COR-L47 (cell line): ENCODE measurements at places on chromosomes 3 and 15.

GRCh38 chr3:157447026-157447694, 10.5 kb downstream of the PTX3 start:
- no peak for DNase-seq

- peak; percentile 63 for DNase-seq
Observed at GRCh38 chr15:79431636-79432344, at the start of gene MINAR1. Gene MINAR1, plus strand, starts transcription at chr15:79432336. Its CDS starts 23,812 bp downstream, at chr15:79456148.

DNA sequence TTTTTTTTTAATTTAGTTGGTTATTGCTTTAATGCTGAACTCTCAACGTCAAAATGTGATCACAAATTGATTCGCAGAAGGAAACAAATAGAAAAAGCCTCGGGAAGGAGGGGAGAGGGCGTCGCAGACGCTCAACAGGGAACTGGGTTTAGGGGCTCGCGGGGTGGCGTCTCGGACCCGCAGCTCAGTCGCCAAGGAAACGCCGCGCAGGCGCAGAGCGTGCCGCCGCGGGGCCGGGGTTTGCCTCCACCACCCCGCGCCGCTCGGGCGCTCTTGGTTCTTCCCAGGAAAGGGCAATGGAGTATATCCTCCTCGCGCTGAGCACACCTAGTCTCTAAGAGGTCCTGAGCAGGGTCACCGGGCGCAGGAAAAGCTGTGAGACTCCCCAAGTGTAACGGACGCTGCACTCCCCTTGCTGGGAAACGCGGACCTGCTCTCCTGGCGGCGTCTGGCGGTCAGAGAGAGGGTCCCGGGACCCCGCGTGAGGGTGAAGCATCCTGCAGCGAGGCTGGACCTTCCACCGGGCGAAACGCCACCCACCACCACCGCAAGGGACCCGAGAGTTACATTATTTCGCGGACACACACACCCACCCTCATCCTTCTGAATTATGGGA, 753 bp downstream of the PLCH1 start:
- DNase-seq, result peak; percentile 76

GRCh38 chr15:41047474-41047873, 68.6 kb downstream of the INO80 start:
- DNase-seq, result no peak

DNA sequence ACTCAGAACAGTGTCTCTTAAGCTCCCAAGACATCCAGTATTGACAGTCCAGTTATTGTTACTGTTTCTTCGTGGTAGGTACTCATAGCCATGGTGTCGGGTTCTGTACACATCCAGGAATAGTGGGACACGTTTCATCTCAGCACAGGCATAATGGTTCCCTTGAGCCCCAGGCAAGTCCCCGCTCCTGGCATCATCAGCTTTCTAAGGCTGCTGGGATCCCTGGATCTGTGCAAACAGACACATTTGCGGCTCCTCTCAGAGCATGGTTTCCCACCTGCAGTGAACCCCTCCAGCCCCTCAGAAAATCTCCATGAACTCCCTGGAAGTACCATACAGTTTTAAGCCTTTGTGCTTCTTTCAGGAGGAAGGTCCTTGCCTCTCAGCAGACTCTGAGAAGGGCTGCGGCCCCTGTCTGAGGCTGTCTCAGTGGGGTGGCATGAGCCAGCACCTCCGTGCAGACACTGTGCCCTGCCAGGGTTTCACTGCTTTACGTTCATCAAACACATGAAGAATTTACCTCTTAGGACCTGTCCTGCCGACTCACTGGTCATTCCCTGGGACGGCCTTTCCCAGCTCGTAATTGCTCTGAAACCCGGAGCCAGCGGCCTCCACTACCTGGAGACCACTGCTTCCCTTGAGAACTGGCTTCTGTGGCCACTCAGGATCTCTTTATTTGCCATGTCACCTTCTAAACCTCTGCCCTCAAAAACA, 124.9 kb downstream of the LRRK1 start:
- no peak for DNase-seq

DNA sequence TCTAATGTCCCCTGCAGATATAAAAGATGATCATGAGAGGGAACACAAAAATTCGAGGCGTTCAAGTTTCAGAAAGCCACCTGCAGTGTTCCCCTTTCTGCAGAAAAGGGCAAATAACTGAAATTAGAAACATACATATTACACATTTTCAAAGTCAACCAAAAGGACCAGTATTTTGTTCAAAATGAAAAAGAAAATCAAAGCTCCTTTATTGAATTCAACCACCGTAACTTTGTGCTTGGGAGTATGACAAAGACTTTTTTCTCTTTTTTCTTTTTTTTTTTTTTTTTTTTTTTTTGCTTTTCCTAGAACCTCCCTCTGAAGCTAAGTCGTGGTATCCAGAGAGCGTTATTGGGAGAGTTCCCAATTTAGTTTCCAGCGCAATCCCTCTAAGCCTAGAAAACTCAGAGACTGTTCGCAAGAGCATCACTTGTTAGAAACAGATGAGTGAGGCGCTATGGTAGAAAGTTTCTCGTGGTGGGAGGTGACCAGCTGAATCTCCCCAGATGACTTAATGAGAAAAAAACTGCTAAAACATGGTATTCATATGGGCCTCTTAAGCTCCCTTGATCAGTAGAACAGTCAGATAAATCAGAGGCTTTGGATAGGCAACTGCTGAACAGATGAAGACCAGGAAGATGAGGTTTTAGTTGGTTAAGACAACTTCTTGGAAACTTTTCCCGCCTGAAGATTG, 77.4 kb downstream of the MB21D2 start:
- no peak for DNase-seq

- no peak for DNase-seq
Observed at GRCh38 chr15:91468871-91469580, 369.0 kb downstream of the SV2B start.

GRCh38 chr3:176951144-176951543, 246.1 kb downstream of the TBL1XR1 start:
- DNase-seq, result no peak

- no peak for DNase-seq
Observed at GRCh38 chr3:143590660-143591059, 257.6 kb downstream of the SLC9A9 start.

DNA sequence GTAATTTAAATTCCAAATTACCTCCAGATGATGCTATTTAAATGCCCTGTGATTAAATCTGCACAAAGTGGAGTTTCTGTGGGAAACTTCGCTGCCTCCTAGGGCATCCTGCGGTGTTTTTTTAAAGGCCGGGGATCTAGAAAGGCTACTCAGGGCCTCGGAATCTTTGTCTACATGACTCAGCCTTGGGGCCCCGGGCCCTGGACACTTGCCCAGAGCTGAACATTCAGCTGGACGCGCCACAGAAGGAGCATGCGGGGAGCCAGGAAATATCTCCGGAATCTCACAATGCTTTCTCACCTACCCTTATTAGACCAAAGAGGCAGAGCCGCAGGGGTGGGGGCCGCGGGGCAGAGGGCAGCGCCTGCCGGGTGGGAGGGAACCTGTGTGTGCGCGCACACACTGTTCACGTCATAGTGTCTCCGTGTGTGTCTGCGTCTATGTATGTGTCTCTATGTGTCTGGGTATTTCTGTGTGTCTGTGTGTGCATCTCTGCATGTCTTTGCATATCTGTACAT, 145.5 kb upstream of the TPM1 start:
- DNase-seq, result no peak

DNA sequence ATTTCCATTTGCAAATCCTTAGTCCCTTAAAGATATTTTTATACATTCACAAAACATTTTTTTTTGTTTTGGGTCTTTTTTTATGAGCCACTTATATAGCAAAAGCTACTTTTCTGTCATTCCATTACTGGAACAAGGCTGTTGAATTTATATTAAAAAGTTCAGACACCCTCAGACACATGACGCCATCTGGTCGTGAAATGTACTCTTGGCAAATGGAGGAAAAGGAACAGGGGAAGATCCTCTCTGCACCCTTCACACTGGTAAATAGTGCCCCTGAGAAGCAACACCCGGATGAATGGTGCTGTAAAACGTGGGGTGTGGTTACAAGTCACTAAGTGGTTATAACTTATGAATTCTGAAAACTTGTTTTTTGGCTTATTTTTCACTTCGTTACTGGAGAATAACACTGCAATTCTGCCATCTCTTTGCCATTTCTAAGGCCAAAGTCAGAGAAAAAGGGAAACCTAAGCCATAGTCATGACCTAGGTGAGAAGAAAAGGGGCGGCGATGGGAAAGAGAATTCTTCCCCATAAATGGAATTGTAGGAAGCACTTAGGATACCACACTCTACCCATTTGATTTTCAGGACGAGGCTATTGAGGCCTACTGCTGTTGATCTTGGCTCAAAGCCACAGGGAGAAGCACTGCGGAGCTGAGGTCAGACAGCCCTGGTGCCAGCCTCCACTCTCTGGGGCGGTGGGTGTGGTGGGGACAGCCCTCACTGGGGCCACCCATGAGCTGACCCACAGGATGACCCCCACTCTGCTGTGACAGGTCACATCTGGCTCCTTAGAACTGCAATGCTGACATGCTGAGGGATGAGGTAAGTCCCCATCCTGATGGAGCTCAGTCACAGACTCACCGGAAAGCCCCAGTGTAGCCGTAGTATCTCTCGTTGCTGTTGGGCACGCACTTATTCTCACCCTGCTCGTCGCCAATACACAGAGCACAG, 21.9 kb downstream of the LTF start:
- DNase-seq, result no peak

- DNase-seq, result no peak
Observed at GRCh38 chr3:164408326-164408725, 670.0 kb downstream of the SI start.

DNA sequence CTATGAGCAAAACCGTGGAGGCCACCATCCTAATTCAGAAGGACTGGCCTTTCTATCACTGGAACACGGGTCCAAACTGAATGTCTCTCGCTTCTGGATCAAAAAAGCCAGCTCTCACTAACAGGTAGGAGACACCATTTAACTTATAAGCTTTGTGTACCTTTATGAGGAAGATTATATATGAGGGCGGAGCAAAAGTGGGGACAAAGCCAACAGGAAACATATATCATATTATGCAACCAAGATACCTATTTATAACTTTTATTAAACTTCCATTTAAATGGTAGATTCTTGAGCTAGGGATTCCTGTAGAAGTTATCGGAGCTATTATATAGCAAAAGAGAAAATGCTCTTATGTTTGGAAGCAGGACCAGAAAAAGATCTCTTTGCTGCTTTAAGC, 78.4 kb downstream of the IGF2BP2 start:
- DNase-seq, result no peak

DNA sequence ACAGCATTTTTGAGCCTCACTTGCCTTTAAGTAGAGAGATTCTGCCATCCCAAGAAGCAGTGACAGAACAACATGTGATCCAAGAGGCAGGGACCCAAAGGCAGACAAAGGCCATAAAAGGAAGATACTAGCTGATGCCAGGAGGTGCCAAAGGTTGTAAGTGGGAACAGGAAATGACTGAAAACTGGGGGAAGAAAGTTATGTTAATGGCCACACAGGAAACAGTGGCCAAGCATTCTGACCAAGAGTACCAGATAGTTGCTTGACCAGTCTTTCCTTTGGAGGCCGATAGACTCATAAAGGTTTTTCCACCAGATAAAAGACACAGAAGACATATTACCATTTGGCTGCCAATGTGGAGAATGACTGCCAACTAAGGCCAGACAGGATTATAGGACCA, 274.5 kb upstream of the PEX5L start:
- DNase-seq, result no peak
